Cardiac fibroblast (primary cell): ENCODE measurements at places on chromosomes 5 and 9.

DNA sequence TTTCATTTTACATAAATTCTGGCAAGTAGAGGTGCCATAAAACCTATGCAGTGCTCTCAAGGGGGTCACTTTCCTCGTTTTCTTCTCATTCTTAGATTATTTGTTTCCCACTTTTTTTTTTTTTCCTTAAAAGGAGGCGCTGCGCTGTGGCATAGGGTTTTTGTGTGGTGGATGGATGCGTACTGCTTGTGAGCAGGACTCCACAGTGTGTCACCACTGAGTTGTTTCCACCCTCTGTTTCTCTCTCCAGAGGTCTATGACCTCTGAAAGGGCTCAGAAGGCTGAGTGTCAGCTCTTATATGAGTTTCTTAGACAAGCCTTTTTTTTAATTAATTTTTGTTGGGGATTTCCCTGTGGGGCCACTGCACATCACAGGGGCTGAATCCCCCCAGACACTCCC lies 13.6 kb upstream of the CLTB start:
- DNase-seq: no peak

DNA sequence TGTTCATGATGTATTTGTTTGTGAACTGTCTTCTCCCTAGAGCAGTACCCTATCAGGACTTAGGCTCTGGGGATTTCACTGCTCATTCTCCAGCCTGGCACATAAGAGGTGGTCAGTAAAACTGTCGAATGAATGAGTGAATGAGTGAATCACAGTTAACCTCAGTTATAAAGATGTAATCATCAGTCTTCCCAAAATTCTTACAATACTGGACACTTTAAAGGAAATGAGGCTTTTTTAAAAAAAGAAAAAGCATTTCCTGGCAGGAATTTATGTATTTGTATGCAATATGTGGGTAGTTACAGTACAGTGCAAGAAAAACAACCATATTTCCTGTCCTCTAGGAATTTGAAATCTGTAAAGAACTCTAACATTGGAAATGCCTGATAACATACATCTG lies 59.6 kb downstream of the RAI14 start:
- peak; percentile 80 for DNase-seq

- peak; percentile 20 for DNase-seq
Measured at GRCh38 chr5:81525690-81526089, 131.8 kb upstream of the ACOT12 start.

DNA sequence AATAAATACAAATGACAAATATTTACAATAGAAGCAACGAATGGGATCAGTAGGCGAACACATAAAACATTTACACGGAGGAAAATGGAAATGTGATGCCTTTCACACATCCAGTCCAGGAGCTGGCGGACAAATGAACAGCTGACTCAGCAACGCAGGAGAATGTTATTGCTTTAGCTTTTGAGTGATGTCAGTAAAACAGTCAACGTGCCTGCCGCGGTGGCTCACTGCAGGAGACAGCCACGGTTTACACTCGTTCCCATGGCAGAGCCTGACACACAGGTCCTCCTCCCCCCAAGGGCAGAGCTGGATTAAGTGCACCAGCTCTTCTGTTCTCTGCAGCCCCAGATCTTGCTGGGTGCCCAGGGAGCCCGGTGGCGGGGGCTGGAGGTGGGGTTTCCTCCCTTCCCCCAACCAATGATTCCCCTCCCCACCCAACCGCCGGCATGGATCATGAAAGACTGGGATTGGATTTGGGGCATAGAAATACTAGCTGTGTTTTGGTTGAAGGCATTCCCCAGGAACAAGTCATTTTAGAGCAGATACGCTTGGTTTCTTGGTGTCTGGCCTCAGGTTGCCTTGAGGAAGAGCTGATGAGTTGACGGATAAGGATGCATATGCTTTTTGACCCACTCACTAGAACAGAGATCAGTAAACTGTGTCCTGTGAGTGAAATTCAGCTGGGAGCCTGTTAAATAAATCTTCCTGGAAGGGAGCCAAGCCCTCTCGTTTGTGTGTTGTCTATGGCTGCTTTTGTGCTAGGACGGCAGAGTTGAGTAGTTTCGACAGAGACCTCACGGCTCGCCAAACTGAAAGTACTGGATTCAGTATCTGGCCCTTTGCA lies 12.5 kb downstream of the STC2 start:
- DNase-seq: peak; percentile 86

GRCh38 chr9:107706701-107707427 lies 217.3 kb upstream of the KLF4 start:
- DNase-seq: no peak

DNA sequence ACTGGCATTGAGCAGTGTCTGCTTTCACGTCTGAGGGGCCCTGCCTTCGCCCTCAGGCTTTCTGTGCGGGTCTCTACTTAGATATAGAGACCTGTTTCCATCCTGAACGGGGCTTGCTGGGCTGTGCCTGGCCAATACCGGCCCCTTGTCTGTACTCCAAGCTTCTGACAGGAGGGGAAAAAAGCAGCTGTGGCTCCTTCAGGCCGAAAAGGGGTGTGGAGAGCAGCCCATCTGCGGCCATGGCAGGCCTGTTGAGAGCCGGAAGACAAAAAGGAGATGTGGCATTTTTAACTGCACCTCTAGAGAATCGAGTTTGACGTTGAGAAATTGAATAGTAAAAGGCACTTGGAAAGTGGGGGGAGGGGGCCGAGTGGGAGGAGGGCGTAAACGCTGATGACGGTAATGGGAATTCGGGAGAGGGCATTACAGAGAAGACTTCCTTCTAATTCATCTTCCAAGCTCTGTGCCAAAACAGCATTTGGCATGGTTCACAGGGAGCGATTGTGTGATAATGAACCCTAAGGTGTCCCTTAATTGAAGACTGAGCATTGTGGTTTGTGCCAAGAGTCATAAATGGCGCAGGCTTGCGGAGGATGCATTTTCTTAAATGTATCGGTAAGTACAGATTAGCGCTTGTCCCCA lies 25.1 kb upstream of the PRDM12 start:
- DNase-seq: no peak

DNA sequence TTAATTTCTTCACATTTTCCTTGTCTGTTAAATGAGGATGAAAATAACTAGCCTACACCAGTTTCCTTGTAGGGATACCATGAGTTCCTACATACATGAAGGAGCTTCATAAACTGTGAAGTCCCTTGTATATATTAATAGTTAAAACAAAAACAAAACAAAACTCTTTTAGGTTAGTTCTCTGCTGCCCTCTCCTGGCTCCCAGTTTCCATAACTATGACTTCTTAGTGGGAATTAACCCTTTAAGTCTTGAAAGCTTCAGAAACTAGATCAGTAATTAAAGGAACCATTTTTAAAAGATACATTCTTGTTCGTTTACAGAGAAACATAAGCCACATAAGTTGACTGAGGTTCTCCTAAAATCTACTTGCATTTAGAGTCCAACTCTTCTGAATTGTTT lies 500.0 kb upstream of the C9orf72 start:
- DNase-seq: peak; percentile 63

GRCh38 chr5:157778121-157778805 lies 34.8 kb downstream of the LSM11 start:
- no peak for DNase-seq

GRCh38 chr9:113993838-113994540 lies 84.1 kb downstream of the AMBP start:
- peak; percentile 74 for DNase-seq

GRCh38 chr5:149213264-149213880 lies 58.3 kb upstream of the AFAP1L1 start:
- no peak for DNase-seq

- DNase-seq: peak; percentile 83
Measured at GRCh38 chr9:82488313-82489200, 500.0 kb downstream of the SPATA31D1 start.
